ENCODE measurements at places on chromosomes 2 and 18. TPM values are rescaled to one million over a fixed set of nuclear protein-coding genes. Genes with fewer than 3 reads are reported as not detected.

Gene CERS6
- total RNA-seq = 68.9 TPM

Gene CHRNG
- not detected for total RNA-seq

Gene VSNL1
- 19.6 TPM for total RNA-seq

Gene NEMP2
- total RNA-seq = 2.2 TPM

GRCh38 chr18:58900015-58900649, 35.5 kb downstream of the ZNF532 start:
- H3K4me1 ChIP-seq = no peaks in the 10 kb centered on the region
- peak; percentile 69 for DNase-seq
- H3K4me3 ChIP-seq = no peak overlapping the region
- no peak overlapping the region for H3K27ac ChIP-seq
- no peaks in the 10 kb centered on the region for H3K27me3 ChIP-seq

GRCh38 chr2:220707261-220707660, 864.8 kb downstream of the EPHA4 start:
- no peak overlapping the region for H3K27ac ChIP-seq
- H3K36me3 ChIP-seq = no peaks in the 10 kb centered on the region
- H3K4me3 ChIP-seq = no peak overlapping the region
- H3K4me1 ChIP-seq = no peaks in the 10 kb centered on the region

DNA sequence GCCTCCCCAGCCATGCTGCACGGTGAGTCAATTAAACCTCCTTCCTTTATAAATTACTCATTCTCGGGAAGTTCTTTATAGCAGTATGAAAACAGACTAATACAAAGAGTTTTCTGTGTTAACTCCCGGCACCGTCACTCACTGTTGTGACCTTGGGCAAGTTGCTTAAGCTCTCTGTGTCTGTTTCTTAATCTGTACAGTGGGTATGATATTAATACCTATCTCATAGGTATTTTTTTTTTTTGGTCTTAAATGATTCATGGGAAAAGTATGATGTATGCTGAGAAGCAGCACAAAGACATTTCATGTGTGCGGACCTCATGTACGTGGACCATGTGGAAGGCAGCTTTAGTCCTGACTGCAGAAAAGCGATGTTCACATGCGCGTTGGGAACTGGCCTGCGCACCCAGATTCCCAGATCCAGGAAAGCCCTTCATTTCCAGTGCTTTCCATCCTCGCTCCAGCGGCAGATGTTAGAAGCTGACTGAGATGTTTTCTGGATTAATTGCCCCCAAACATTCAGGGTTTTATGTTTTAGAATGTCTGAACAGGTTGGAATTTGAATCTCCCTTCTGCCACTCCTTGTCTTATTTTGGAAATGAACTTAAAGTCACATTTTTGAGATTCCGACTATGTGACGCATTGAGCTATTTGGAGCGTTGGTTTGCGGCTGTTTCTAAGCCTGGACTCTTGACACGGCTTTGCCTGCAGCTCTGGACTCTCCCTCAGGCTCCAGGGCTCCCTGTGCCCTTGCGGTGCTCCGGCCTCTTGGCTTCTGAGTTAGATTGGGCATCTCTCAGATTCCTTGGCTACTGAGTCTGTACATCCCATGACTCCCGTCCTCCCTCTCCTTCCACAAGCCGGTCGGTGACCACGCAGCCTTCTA, 61.4 kb downstream of the SLC4A3 start:
- peak; percentile 61 for DNase-seq
- peak overlapping the region; percentile 19 for H3K27ac ChIP-seq
- no peaks in the 10 kb centered on the region for H3K36me3 ChIP-seq
- no peak overlapping the region for H3K4me3 ChIP-seq
- H3K4me1 ChIP-seq = peaks cover 4% of the 10 kb centered on the region
- no peaks in the 10 kb centered on the region for H3K27me3 ChIP-seq

- H3K27me3 ChIP-seq = peaks cover 37% of the 10 kb centered on the region
- no peaks in the 10 kb centered on the region for H3K36me3 ChIP-seq
- DNase-seq = no peak
- H3K4me3 ChIP-seq = no peak overlapping the region
- no peak overlapping the region for H3K27ac ChIP-seq
Measured at GRCh38 chr2:16013359-16013911, 73.1 kb downstream of the MYCN start.

DNA sequence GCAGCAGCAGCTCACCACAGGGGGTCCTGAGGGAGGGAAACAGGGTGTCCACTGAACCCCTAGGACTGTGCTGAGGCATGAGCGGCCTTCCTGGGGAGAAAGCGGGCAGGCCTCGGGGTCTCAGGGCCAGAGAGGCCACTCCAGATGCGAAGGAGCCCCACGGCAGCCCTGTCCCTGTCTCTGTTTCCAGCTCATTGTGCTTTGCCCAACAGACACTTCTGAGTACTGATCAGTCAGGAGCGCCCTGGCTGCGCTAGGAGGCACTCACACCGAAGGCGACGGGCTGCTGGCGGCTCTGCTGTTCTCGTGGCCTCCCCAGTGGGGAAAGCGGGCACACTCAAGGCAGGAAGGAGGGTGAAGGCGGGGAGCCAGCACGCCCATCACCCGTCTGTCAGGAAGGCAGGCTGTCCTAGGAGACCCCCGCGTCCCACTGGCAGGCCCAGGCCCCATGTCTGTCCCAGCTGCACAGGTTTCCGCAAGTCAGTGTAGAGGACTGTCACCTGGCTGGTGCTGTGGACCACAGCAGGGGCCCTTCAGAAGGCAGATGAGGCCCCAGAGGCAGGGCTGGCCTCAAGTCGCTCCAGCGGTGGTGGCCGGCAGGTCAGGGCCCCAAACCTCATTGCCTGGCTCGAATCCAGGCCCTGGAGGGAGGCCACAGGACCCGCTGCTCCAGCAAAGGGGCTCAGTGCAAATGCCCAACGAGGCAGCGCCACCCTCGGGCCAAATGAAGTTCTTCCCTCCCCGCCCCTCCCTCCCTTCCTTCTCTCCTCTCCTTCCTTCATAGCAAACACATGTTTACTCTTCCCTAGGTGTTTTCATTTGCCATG, 6.8 kb downstream of the ESPNL start:
- H3K4me1 ChIP-seq = no peaks in the 10 kb centered on the region
- no peak overlapping the region for H3K4me3 ChIP-seq
- no peaks in the 10 kb centered on the region for H3K27me3 ChIP-seq
- H3K27ac ChIP-seq = no peak overlapping the region
- no peaks in the 10 kb centered on the region for H3K36me3 ChIP-seq
- no peak for DNase-seq

- no peaks in the 10 kb centered on the region for H3K27me3 ChIP-seq
- no peak overlapping the region for H3K4me3 ChIP-seq
- no peak for DNase-seq
- no peak overlapping the region for H3K27ac ChIP-seq
- peaks cover 78% of the 10 kb centered on the region for H3K36me3 ChIP-seq
- H3K4me1 ChIP-seq = no peaks in the 10 kb centered on the region
Measured at GRCh38 chr2:85033388-85033787, 62.4 kb downstream of the KCMF1 start.

DNA sequence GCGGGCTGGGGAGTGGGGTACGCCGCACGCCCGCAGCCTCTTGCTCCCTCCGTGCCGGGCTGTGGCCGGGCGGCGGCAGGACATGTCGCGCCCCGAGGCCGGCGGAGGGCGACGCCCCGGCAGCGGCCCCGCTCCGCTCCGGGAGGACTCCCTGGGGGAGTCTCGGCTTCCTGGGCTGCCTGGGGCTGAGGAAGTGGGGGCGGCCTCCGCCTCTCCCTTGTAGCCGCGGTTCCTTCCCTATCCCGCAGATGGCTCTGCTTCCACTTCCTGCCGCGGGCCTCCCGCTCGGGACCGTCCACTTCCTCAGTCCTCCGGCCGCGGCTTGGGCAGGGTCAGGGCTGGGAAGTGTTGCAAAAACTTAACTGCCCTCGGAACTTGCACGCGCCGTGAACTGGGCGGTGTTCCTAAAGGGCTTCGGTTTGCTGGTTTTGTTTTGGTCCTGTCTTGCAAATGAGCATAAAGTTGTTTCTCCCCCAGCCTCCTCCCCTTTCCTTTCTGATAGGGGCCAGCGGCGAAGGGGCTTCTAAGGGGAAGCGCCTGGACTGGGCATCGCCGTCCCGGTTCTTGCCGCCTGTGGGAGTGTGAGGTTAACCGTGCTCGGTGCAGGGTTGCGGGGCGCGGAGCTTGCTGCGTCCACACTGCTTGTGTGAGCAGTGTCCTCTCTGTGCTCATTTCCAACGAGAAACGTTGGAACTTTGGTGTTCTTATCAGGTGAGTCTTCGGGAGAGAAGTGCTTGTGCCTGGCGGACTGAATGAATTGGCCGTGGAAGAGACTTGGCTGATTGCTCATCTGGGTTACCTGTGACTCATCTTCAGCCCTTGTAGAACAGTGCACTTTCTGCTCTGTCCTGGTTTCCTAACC, 600 bp downstream of the RALB start:
- peaks cover 52% of the 10 kb centered on the region for H3K4me1 ChIP-seq
- peak overlapping the region; percentile 97 for H3K27ac ChIP-seq
- peak; percentile 93 for DNase-seq

Gene AMMECR1L
- 10.1 TPM for total RNA-seq

Gene NR4A2
- total RNA-seq = 14.2 TPM

- H3K36me3 ChIP-seq = peaks cover 3% of the 10 kb centered on the region
- no peaks in the 10 kb centered on the region for H3K27me3 ChIP-seq
Measured at GRCh38 chr2:20348542-20348941, 2.1 kb downstream of the PUM2 start.
